Stimulated activated CD4-positive, alpha-beta T cell treated with anti-CD3 and anti-CD28 coated beads, Interleukin-15, amount 100 ng/mL, for 1 hour (primary cell): ENCODE measurements at places on chromosomes 7 and 10.

GRCh38 chr7:116417593-116418345, 81.8 kb upstream of the CAV2 start:
- DNase-seq = no peak

DNA sequence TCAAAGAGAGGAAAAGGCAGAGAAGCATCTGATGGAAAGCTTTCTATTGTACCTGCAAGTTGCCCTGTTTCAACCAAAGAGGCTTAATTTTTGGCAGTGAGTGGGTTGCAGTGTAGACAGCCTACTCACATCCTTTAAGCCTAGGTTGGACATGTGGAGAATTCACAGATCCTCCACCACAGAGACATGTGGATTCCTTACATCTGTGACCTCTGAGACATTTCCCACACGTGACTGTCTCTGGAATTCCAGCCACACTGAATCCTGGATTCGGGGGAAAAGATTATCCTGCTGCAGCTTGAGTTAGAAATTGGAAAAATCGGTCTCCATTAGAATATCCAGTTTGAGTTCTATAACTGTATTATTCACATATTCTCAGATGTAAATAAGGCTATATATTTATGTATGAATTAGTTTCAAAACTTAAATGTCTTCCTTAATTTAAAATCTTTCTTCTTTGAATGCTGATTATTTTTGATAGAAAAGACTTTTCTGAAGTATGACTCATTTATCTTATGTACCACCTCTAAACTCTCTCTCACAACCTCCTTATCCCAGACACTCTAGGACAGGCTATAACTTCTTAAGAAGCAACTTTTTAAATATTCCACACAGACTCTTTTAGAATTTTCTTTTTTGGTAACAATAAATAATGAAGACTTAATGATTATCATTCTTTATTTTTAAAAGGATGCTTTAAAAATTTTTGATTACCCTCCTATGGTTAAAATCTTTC, 123.3 kb downstream of the TWIST1 start:
- DNase-seq = no peak

- DNase-seq = no peak
These were observed 596.0 kb upstream of the MGMT start for GRCh38 chr10:128870830-128871597.

DNA sequence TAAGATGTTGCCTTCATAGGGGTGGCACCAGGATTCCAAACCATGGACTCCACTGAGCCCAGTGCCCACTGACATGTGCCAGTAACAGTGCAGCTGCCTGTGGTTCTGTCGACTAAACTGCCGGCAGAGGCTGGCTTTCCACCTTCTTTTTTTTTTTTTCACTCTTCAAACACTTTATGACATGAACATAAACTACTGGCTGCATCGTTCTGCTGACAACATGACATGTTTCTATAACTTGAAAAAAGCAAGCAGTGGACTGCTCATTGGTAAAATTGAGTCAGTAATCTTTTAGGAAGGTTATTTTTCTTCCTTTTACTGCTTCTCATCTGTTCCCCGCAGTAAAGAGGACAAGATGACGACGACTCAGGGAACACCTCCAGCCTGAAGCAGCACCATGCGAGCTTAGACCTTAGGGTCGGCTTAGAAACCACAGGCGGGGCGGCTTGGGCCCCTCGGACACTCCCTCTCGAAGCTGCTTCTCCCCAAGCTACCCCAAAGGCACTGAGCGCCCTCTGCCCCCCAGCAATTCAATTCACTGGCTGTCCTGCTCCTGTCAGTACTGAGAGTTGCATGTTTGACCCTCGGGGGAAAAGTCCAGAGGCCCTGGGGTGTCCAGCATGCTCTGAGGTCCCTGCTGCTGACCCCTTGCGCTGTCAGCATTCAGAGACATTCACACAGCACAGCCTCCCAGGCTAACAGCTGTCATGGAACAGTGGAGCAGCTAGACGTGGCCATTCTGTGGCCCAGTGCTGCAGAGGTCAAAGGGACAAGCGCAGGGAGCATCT, 112.5 kb downstream of the EGFR start:
- no peak for DNase-seq

DNA sequence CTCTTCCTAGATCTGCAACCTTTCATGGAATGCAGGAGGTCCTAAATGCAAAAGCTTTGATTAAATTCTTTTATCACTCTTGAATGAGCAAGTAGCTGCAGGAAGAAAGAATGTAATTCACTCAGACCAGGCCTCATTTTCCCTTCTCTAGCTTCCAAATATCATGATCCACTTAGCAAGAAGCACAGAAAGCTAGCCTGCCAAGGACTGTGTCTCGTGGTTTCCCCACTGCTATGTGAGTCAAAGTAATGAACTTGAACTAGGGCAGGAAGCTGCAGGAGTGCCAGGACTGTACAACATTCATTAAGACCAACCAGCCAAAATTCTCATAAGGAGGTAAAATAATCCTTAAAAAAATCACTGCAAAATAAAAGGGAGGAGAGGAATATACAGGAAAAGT, 379.2 kb downstream of the CALN1 start:
- no peak for DNase-seq

DNA sequence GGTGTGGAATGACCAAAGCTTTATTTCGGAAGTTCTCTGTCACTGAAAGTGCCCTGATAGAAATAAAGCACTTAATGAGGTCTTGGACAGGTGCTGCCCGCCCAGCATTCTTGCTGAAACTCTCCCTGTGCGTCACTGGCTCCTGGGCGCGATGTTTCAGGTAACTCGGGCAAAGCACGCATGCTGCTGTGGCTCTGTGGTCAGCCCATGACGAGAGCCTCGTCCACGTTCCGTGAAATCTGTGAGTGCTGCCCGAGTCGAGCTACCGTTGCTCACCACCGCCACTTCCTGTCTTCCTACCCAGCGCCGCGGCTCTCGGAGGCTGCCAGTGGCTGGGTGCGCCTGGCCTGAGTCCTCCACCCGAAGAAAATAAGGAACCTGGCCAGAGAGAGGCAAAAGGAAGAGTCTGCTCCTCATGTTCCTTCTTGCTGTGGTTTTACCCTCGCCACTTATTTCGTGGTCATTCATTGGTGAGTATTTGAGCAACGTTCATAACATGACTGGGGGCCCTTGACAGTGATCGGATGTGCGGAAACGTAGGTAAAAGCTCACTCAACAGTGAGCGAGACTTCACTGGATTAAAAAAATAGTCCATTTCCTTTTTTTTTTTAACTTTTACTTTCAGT, 95.5 kb downstream of the MAP3K8 start:
- DNase-seq = peak; percentile 40

DNA sequence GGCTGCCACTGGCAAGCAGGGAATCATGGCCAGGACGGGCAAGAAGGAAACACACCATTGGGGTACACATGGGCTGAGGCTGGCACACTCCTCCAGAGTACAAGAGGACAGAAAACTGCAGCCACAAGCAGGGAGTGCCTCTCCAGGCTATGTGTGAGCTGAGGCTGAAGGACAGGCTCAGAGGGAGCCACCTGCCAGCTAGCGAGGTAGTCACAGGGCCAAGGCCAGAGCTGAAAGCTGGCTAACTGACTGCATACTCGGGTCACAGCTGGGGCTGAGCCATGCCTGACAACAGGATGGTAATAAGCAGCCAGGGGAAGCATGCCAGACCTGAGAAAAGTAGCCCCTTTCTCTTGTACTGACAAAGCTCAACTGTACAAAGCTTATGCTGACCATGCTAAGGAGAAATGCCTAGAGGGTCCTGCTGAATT, 52.0 kb downstream of the KIF5B start:
- no peak for DNase-seq

- no peak for DNase-seq
These were observed 74.5 kb downstream of the CCDC6 start for GRCh38 chr10:59831658-59832503.

DNA sequence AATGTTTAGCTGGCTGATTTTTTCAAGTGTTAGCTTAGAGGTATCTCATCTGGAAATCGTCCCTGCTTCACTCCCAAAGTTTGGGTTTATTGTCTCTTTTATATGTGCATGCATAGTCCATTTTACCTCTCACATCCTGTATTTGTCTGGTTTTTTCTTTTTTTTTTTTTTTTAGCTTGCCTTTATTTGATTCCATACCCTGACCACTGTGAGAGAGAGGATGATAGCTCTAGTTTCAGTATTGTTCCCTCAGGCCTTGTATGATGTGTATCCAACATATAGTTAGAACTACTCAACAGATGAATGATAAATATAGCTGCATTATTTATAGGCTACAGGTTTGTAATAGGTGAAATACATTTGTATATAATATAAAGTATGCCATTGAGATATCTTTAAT, 29.9 kb downstream of the PCGF5 start:
- no peak for DNase-seq

GRCh38 chr7:35004531-35005095, 32.7 kb downstream of the DPY19L1 start:
- DNase-seq = no peak

- no peak for DNase-seq
These were observed 105.7 kb downstream of the ST8SIA6 start for GRCh38 chr10:17348501-17349349.

GRCh38 chr10:34791228-34791627, 23.9 kb downstream of the PARD3 start:
- no peak for DNase-seq

DNA sequence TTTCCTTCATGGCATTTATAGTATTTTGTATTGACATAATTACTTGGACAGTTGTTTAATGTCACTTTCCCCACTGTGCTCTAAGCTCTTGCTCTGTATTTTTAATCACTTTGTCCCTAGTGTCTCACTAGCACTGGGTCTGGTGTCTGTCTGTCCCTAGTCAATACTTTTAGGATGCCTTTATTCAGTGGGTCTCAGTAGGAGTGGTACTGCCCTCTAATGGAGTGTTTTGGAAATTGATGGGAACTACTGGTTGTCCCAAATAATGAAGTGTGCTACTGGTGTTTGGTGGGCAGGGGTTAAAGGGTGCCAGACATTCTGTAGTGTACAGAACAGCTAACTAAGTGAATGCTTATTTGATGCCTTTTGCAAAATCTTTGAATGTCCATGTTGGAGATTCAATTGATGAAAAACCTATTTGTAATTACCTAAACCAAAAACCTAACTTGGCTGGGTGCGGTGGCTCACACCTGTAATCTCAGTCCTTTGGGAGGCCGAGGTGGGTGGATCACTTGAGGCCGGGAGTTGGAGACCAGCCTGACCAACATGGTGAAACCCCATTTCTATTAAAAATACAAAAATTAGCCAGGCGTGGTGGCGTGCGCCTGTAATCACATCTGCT, 33.3 kb downstream of the CDK14 start:
- DNase-seq = no peak

- no peak for DNase-seq
These were observed 86.9 kb downstream of the MGMT start for GRCh38 chr10:129553928-129554327.

- no peak for DNase-seq
These were observed 97.8 kb downstream of the AUTS2 start for GRCh38 chr7:69696054-69696591.

- DNase-seq = no peak
These were observed 483.1 kb upstream of the CNTNAP2 start for GRCh38 chr7:145633513-145633912.

GRCh38 chr7:11767148-11767547, 64.8 kb downstream of the THSD7A start:
- DNase-seq = no peak

GRCh38 chr7:93054975-93055374, 62.8 kb downstream of the SAMD9 start:
- DNase-seq = no peak

GRCh38 chr10:37975401-37975991, 951 bp downstream of the ZNF25 start:
- no peak for DNase-seq

DNA sequence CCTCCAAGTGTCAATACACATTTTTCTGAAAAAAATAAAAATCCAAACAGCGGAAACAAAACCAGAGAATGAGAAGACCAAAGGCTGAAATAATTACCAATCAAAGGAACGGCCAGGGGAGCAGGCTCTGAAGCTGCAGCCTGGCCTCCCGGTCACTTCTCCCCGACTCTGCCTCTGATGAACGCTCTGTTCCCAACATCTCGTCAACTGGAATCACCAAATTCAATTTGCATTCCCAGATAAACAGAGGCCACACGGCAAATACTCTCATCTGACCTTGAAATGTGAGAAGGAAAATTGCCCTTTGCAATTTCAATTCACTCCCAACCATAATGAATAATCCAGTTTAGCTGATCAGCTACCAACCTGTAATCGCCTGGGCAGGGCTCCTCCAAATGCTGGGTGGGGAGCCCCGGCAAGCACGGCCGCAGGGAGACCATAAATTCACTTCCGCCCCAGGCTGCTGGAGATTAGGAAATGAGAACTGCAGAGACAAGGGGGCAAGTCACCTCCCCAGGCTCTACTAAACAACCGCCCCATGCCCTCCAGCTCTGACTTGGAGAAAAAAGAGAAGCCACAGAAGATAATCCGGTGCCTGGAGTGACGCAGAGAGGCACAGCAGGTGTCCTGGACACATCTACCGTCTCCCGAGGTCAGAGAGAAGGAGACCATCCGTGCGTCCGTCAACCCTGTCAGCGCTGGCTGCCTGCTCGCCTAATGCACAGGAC, 153.2 kb downstream of the MAD1L1 start:
- DNase-seq = no peak

GRCh38 chr10:97553575-97554031, 19.0 kb upstream of the ANKRD2 start:
- peak; percentile 33 for DNase-seq

GRCh38 chr10:6482737-6483357, 97.2 kb downstream of the PRKCQ start:
- DNase-seq = no peak

- DNase-seq = no peak
These were observed 983 bp downstream of the TNRC18 start for GRCh38 chr7:5422396-5423305.

- DNase-seq = no peak
These were observed 140.0 kb downstream of the CHCHD3 start for GRCh38 chr7:132941905-132942304.

DNA sequence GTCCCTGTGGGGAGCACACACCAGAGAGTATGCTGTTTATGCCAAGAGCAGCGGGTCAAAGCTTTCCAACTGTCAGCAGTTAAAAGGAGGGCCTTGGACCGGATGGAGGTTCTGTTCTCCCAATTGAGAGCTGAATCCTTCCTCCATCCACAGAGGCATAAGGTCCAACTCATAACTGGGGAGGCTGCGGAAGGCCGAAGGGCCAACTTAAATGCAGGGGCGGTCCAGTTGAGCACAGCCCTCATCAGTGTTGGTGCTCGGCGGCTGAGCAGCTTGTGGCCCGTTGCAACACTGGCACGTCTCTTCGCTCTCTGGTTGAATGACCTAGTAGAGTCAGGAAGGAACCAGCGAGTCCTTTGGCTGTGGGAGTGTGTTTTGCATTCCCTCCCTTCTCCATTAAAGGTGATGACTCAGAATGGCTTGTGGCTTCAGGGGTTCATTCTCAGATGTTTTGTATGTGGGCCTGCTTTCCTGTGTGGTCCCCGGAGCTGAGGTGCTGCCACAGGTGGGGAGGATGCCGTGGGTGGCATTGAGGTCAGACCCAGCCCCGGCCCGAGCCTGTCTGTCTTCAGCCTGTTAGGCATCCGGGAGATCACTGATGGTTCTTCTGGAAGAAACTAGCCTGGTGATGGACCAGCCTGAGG, 44.8 kb upstream of the DMBT1 start:
- peak; percentile 17 for DNase-seq

GRCh38 chr10:124462348-124462695, 699 bp downstream of the LHPP start:
- no peak for DNase-seq
